ENCODE measurements at places on chromosomes 5 and 9.

DNA sequence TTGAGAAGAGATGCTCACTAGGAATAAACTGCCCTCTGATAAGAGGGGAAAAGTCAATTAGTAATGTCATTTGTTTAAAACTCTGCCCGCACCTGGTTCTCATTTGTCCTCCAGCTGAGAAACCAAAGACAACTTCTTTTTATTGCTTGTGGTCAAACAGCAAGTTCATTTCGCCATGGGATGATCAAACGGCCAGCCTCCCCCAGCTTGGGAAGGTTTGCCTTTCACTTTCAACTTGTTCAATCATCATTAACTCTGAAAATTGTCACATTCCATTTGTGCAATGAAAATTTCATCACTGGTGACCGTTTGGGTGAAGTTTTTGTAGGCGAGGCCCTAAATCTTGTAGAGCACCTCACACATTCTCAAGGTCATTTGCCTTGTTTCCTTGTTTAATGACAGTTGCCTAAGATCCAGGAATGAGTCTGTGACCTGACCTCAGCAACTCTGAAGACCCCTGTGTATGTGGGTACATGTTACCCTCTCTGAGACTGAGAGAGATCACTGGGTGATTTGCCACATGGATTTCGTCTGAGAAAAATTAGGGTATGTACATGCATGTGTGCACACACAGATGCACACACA, 117.7 kb downstream of the MARCHF3 start:
- no peak for DNase-seq

DNA sequence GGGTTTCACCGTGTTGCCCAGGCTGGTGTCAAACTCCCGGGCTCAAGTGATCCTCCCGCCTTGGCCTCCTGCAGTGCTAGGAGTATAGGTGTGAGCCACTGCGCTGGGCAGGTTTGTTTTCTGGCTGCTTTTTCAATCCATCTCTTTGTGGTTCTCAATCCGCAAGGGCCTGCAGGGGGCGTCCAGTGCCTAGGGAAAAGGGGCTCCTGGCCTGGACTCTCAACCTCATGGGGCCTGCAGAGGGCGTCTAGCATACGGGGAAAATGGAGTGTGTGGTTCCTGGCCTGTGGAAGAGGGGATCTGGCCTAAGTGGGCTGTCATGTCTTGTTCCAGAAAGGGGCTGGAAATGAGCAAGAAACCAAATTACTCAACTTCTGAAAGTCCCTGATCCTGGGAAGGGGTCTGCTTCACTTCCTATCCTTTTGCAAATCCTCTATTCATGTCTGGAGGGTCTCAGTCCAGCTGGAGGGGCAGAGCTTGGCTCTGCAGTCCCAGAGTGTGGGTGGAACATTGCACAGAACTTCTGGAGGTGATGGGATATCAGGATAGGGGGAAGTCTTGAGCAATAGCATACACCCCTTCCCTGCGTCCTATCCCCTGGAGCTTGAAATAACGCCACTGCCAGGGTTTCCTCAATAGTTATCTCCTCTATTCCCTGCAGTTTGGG, 12.7 kb upstream of the CCL27 start:
- DNase-seq = peak; percentile 75

GRCh38 chr5:122701640-122702523, 73.0 kb upstream of the SNX2 start:
- DNase-seq = peak; percentile 5

DNA sequence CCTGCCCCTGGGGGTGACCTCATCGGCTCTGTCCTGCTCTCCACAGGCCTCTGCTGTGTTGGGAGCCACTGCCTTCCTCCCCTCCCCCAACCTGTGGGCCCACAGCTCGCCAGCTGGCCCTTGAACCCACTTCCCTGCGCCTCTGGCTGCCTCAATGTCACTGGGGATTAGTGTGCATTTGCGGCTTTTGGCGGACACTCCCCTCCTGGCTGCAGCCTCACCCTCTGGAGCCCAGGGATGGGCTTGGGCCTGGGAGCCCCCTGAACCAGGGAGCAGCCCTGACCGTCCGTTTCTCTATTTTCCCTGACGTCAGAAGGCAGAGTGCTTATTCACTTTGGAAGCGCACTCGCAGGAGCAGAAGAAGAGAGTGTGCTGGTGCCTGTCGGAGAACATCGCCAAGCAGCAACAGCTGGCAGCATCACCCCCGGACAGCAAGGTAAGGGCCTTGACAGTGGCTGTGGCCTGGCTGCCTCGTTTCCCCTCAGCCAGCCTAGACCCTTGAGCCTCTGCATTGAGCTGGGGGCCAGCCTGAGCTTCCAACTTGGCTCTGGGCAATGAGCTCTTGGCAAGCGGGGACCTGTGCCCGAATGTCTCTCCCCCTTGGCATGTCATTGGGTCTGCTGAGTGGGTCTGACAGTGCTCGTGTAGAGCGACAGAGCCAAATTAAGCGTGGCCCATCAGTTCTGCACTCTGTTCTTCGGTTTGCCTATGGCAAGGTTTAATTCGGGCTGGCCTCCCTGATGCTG, 73.1 kb downstream of the RGS3 start:
- DNase-seq = no peak

DNA sequence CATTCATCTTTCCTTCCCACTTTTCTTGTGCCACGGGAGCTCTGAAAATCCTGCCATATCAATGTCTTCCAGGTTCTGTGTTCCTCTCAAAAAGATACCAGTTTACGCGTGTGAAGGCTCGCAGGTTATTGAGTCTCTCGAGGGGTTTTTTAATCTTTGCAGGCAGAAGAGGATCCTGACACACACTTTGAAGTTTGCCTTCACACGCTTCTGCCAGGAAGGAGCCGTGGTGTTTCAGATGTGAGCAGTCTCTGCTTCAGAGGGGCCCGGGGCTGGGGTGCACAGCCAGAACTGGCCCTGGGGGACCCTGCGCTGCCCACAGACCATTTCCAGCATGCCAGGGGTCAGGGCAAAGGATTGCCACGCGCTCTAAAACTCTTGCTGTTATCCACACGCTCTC, 167.2 kb downstream of the TTLL11 start:
- DNase-seq = no peak

DNA sequence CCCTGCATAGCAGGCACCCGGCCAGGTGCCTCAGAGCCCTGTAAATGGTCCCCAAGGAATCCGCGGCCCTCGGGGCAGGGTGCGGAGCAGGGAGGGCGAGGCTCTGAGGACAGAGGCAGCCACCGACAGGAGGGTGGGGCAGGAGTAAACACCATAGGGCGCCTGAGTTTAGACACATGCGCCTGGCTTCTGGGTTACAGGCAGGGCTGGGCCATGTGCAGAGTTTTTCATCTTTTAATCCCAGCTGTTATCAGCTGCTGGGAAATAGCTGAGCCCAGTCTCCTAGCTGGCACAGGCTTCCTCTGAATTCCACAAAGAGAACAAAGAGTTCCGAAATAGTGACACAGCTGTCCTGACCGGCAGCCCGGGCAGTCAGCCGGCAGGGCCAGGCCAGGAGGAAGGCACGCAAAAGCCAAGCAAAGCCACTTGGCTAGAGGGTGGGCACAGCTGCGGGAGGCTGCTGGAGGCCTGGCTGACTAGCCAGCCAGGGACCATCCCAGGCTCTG, 98.9 kb upstream of the PHYKPL start:
- DNase-seq = no peak

GRCh38 chr9:69671311-69671878, 776 bp downstream of the APBA1 start:
- DNase-seq = no peak

DNA sequence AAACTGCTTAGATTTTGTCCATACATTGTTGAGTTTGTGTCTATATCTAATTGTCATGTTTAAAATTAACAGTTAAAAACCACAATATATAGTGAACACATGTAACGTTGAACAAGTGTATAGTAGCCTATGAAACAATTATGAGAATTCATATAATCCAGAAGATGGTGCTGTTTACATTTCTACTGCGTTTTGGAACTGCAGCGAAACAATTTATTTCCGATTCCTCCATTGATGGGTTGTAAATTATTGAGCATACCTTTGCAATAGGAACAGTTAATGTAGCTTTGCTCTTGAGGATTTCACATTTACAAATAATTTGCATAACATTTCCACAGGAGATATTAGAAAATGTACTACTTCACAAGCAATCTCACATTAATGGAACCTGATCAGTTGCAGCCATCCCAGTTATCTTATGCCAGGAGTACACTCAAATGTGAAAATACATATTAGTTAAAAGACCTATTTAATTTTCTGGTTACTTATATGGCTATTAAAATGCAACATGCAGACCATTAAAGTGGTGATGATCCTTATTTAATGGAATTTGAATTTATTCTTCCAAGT, 411.8 kb downstream of the CDH10 start:
- no peak for DNase-seq

DNA sequence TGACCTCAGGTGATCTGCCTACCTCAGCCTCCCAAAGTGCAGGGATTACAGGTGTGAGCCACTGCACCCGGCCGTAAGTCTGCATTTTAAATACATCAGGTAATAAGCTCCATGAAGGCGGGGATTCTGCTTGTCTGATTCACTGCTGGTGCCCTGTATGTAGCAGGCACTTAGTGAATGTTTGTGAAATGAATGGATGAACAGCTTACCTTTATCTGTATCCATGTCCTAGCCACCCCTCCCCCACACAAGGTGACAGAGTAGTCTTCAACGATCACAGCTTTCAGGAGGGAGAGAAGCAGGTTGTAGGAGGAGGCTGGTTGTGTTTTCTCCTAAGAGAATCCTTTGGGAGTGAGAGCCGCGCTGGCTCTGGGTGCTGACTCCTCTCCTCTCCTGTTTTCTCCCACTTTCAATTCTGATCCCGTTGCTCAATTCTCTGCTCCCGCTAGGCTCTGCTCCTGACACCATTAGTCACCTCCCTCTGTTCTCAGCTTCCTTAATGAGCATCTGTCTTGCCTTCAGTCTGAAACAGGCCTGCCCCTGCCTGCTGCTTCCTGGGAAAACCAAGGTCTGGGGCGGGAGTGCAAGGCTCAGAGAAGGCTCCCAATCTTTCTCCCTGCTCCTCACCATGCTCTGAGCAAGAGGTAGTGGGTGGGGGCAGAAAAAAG, 88.8 kb upstream of the CTNNA1 start:
- no peak for DNase-seq

DNA sequence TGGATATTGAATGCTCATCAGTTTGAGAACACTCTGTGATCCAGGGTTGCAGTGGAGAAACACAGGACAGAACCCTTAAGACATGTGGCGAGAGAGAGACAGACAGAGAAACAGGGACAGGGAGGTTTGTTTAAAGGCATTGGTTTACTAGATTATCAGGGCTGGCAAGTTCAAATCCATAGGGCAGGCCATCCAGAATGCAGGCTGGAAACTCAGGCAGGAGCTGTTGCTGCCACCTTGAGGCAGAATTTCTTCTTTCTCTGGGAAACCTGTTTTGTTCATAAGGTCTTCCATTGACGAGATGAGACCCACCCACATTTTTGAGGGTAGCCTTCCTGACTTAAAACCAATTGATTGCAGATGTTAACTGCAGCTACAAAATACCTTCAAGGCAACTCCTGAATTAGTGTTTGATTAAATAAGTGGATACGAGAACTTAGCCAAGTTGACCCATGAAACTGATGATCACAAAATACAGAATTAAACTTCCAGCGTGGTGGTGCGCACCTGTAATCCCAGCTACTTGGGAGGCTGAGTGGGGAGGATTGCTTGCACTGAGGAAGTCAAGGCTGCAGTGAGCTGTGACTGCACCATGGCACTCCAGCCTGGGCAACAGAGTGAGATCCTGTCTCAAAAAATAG, 55.9 kb downstream of the NSUN2 start:
- DNase-seq = peak; percentile 24

DNA sequence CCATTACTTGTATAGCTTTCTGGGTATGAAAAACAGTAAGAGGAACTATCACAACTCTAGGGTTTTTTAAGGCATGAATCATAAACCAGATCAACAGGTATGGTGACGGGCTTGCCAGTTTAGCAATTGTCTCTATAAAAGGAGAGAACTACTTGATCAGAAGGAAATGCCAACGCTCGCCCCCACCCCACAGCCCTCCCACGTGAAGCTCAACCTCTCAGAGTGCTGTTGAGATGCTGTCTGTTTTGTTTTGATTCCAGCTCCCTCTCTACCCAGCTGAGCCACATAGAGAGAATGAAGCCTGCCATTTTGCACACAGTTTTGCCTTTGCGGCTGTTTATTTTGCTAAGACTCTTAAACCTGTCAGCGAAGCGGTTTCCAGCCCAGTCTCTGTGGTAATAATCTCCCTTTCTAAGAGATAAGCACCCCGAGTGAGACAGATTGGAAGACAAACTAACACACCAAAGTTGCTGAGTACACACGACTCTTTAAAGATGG, 257.9 kb upstream of the ANKRD55 start:
- peak; percentile 57 for DNase-seq
